ENCODE measurements at places on chromosomes 3 and 15. TPM values are rescaled to one million over a fixed set of nuclear protein-coding genes. Genes with fewer than 3 reads are reported as not detected.

The COL6A5 gene
- total RNA-seq: not detected

The RTP4 gene
- 1.0 TPM for total RNA-seq

The GOLGA8G gene
- total RNA-seq: not detected

The SLC6A20 gene
- under 0.01 TPM for total RNA-seq
